ENCODE measurements at places on chromosomes 2 and 18. TPM values are rescaled to one million over a fixed set of nuclear protein-coding genes. Genes with fewer than 3 reads are reported as not detected.

Gene DTNA
- total RNA-seq, result 19.1 TPM

Gene TXNDC2
- 0.16 TPM for total RNA-seq

Gene USP37
- 3.8 TPM for total RNA-seq

Gene LYPD6
- not detected for total RNA-seq

Gene ASPRV1
- 0.43 TPM for total RNA-seq

Gene CNRIP1
- 17.2 TPM for total RNA-seq

Gene HAAO
- total RNA-seq, result 12.2 TPM

Gene IL18RAP
- not detected for total RNA-seq

Gene GCG
- total RNA-seq, result not detected

Gene CDH19
- not detected for total RNA-seq

Gene TRPM8
- total RNA-seq, result not detected

Gene NAT8
- total RNA-seq, result not detected

Gene HOXD9
- not detected for total RNA-seq

Gene GTF2A1L
- 0.69 TPM for total RNA-seq

Gene UPP2
- total RNA-seq, result not detected

Gene FRZB
- 0.17 TPM for total RNA-seq

Gene ZNF24
- total RNA-seq, result 15.5 TPM

Gene GRP
- not detected for total RNA-seq

Gene REG3G
- total RNA-seq, result not detected
